Heart right ventricle (tissue), 16 donors: ENCODE measurements at places on chromosomes 13 and 19.

GRCh38 chr13:31670831-31671617 is 68.3 kb upstream of the RXFP2 start:
- DNase-seq, result no peak

DNA sequence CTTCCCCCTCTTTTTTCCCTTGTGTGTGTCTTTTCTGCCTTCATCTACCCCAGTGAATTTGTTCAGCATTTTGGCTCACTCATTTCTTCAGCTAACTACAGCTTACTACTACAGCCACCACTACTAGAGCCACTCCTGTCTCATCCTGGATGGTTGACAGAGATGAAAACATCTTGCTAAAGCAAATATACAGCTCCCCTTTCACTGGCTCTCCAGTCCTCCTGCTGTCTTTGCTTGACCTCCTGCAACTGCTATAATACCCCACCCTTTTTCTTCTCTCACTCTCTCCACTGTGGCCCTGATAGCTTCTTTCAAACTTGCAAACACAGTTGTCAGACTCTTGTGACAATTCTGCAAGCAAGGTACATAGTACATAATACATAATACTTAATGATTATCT is 523.6 kb downstream of the DCT start:
- no peak for DNase-seq

DNA sequence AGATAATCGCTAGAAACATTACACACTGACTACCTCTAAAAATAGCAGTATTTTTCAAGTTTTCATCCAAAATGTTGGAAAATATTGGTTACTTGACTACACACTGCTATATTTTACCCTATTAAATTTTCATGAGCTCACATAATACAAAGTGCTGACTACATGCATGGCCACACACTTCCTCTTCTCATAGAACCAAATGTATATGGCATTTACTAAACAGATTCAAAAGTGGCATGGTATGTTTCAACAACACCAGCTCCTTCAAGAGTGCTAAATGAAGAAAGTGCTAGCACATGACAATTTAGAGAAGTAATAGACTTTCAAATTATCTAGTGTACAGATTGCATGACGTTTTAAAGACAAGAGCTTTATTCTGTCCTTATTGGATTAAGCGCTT is 780.4 kb upstream of the SLITRK6 start:
- DNase-seq, result no peak

DNA sequence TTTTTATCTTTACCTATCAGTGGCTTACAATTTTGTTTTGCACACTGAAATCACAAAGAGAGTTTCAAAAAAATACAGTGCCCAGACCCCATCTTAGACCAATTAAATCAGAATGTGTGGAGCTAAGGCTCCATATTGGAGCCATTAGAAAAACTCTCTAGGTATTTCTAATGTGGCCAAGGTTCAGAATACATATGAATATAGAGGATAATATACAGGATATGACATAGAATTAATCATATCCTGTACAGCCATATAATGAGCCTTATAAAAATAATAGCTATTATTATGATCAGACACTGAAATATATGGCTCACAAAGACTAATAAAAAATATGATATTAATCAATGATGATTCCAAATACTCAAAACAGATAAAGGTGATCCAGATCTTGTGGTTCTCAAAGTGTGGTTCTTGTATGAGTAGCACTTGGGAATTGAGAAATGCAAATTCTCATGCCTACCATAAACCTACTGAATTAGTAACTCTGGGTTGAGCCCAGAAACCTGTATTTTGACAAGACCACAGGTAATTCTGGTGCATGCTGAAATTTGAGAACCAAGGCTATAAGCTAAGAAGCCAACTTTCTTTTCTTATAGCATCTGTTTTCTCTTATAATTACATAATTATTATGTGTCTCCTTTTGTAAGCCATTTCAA is 408.0 kb downstream of the DIAPH3 start:
- DNase-seq, result no peak

GRCh38 chr13:98786023-98786422 is 33.6 kb upstream of the SLC15A1 start:
- no peak for DNase-seq
